ENCODE measurements at places on chromosomes 7 and 10.

GRCh38 chr7:50827281-50827680 is 44.6 kb upstream of the GRB10 start:
- peaks cover 48% of the 10 kb centered on the region for H3K27me3 ChIP-seq
- H3K4me3 ChIP-seq, result no peak overlapping the region
- no peak for DNase-seq
- H3K4me1 ChIP-seq, result peaks cover 10% of the 10 kb centered on the region
- H3K36me3 ChIP-seq, result no peaks in the 10 kb centered on the region

DNA sequence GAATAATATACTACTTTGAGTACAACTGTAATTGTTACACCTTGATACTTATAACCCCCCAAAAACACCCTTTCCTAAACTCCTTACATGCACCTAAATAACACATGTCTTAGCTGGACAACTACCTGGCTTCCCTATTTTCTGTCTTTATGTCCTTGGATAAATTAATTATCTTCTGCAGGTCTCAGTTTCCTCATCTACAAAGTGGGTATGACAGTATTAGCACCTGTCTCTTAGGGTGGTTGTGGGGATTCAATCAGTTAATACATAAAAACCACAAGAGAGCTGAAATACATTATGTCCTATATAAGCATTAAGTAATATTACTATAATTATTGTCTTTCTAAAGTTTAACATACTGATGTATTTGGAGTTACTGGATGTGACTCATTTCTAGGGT is 10.8 kb downstream of the STEAP2 start:
- H3K4me1 ChIP-seq, result no peaks in the 10 kb centered on the region
- H3K27me3 ChIP-seq, result no peaks in the 10 kb centered on the region
- H3K36me3 ChIP-seq, result peaks cover 2% of the 10 kb centered on the region

- no peak for DNase-seq
- H3K27ac ChIP-seq, result no peak overlapping the region
- H3K36me3 ChIP-seq, result no peaks in the 10 kb centered on the region
- peaks cover 8% of the 10 kb centered on the region for H3K27me3 ChIP-seq
- H3K4me3 ChIP-seq, result no peak overlapping the region
Observed at GRCh38 chr10:86733260-86733671, 23.2 kb upstream of the BMPR1A start.

GRCh38 chr7:4739528-4739992 is 35.9 kb upstream of the AP5Z1 start:
- peaks cover 12% of the 10 kb centered on the region for H3K36me3 ChIP-seq
- peaks cover 57% of the 10 kb centered on the region for H3K4me1 ChIP-seq
- H3K4me3 ChIP-seq, result peak overlapping the region; percentile 57
- DNase-seq, result no peak
- H3K27me3 ChIP-seq, result no peaks in the 10 kb centered on the region
- H3K27ac ChIP-seq, result peak overlapping the region; percentile 99

DNA sequence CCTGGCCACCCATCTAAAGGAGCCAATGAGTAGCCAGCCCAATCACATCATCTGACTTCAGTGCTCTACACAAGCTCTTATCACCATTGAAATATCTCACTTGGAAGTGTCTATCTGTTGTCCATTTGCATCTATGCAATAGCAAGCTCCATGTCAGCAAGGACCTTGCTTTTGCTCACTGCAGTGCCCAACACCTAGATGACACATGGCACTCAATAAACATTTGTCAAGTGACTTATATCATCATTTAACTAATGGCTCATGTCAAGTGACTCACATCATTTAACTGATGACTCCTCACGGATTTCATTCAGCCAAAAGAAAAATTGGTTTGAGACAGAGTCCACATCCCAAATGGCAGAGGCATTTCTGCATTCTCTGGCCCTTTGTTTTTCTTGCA is 92.9 kb upstream of the ADAM12 start:
- no peaks in the 10 kb centered on the region for H3K36me3 ChIP-seq
- H3K27ac ChIP-seq, result no peak overlapping the region
- no peaks in the 10 kb centered on the region for H3K4me1 ChIP-seq
- no peak overlapping the region for H3K4me3 ChIP-seq

GRCh38 chr10:33939892-33940291 is 605.4 kb upstream of the NRP1 start:
- no peaks in the 10 kb centered on the region for H3K36me3 ChIP-seq
- H3K4me3 ChIP-seq, result no peak overlapping the region
- DNase-seq, result no peak

All from progenitor cell of endocrine pancreas (in vitro differentiated cells).